ENCODE measurements at places on chromosomes 6 and 20.

DNA sequence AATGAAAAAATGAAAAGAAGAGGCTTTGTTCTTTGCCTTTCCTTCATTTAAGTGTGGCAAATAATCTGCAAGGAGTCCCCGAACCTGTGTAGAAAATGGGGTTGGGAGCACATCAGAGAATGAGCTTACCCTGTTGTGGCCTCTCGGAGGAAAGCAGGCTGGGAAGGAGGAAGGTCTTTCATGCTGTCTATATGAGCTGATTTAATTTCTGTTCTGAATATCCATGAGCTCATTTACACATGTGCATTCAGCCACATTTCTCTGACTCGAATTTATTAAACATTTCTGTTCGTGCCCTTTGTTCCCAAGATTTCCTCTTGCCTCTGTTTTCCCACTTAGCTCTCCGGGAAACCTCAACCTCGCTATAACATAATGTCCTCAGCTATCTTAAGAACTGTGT lies 584.4 kb upstream of the CDH4 start:
- DNase-seq, result no peak

DNA sequence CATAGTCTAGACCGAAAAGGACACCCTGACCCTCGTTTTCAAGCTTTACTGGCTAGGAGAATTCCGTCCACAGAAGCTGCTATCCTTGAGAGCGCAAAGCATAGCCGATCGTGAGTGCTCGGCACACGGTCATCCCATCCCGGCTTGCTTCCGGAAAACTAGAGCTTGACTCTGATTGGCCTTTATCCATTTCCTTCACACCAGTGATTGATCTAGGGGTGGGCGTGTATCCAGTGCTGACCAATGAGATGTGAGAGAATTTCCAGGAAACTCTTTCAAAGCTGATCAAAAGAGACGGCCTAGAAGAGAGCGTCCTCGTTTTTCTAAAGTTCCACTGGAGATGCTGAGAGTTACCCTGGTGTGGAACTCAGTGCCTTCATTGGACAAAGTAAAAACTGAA lies 41.0 kb upstream of the NFATC2 start:
- no peak for DNase-seq

- peak; percentile 28 for DNase-seq
Measured at GRCh38 chr20:37526839-37527637, 638 bp downstream of the BLCAP start.

GRCh38 chr6:13400772-13401171 lies 72.4 kb upstream of the TBC1D7 start:
- DNase-seq, result no peak

DNA sequence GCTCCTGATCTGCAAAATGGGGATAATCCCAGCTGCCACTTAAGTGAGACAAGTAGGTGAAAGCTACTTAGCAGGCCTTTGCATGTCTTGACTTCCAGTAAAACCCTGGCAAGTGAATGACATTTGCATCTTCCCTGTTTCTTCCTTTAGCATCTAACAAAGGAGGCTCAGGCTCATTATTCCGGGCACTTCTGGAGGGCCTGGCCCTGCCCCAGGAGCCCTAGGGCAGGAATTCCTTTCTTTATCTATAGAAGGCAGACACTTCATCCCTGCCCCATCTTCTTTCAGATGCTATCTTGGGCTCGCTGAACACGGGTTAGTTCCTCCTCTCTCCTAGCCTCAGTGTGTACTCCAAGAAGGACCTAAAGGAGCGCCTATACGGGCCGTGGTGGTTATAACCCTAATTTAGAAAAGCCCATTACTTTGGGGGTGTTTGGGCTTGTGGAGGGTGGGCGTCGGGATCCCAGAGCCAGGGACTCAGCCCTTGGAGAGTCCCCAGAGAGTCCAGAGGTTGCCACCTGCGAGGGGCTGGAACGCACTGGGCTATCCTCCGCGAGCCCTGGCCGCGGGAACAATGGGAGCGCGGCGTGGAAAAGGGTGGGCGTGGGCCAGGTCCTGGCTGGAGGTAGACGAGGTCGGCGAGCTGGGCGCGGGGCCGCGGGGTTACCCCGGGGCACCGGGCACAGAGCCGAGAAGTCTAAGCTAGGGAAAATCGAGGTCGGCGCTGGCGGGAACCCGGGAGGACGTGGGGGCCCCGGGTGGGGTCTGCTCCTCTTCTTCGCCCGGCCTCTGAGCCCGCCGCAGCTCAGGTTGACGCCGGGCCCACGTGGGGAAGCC lies 62.8 kb upstream of the EPB41L1 start:
- DNase-seq, result no peak

Measured in AG10803 (cell line).